Stimulated activated CD8-positive, alpha-beta memory T cell treated with anti-CD3 and anti-CD28 coated beads, Interleukin-4, amount 100 ng/mL, for 1 hour (primary cell): ENCODE measurements at places on chromosomes 2 and 18.

GRCh38 chr2:88669482-88670214 is 21.8 kb upstream of the RPIA start:
- no peak for DNase-seq

- no peak for DNase-seq
Measured at GRCh38 chr2:120441744-120442471, 96.0 kb downstream of the INHBB start.

DNA sequence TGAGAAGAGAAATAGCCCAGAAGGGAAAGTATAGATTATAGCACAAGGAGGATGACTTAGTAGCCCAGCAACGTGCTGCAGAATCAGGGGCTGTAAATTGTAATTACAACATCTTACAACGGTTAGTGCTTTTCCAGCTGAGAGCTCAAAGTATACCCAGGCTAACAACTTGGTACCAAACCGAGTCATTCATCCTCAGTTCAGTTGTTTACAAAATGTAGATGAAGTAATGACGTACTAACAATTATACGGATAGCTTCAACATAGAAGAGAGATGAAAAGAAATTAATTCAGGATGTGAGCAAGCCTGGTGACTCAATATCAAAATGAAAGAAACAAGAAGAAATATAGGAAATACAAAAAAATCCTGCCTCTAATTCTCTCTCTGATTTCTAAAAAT is 99.2 kb downstream of the DYNAP start:
- no peak for DNase-seq

GRCh38 chr18:11985586-11985985 is 4.3 kb downstream of the IMPA2 start:
- DNase-seq, result no peak

- DNase-seq, result no peak
Measured at GRCh38 chr18:77551055-77551454, 301.4 kb downstream of the GALR1 start.

DNA sequence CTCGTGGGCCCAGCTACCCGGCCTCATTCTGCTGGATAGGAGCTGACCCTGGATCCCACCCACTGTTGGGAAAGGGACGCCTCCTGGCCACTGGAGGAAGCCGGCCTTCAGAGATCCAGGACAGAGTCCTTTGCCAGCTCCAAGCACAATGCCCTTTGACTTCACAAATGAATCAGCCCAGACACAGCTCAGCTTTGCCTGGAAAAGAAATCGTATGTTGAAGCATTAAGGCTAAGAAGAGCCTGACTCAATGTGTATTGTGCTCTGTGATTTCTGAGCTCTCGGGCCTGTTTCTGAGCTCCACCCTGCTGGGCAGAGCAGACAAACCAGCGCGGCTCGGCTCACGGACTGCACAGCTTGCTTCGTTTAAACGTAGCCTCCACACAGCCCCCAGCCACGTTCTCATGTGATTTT is 162.9 kb upstream of the APCDD1 start:
- DNase-seq, result no peak

DNA sequence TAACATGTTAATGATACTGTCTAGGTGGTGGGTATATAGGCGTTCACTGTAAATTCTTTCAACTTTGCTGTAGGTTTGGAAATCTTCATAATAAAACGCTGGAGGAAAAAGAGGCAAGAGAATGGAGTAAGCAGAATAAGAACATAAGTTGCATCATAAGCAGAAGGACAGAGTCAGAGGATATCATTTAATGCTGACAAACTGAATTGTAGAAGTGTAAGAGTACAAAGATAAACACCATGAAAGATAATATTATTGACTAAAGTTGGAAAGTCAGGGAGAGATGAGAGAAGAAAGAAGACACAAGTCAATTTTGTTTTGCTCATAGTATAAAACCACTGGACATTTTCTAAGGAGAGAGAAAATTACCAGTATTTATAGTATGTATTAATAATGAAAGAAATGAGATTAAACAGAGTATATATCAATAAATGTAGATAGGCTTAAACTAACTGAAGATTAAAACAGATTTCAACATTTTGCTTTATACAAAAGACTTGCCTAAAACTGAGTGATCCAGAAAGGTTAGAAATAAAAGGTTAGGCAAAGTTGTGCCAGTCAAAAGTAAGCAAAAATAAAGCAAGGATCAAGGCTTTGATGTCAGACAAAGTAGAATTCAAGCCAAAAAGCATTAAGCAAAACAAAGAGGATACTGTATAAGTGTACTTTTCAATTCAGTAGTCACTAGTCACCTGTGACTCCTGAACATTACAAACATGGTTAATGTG is 42.4 kb upstream of the VIT start:
- DNase-seq, result no peak

GRCh38 chr2:19358242-19359020 is at the start of gene OSR1:
OSR1 (minus strand) TSS chr2:19358623; CDS start chr2:19353805, 4,818 bp downstream.
- DNase-seq, result no peak

- no peak for DNase-seq
Measured at GRCh38 chr2:64359171-64359891, 94.6 kb upstream of the LGALSL start.

- DNase-seq, result no peak
Measured at GRCh38 chr18:55289775-55290174, 298.2 kb downstream of the TCF4 start.

- no peak for DNase-seq
Measured at GRCh38 chr2:175726223-175726622, 275.8 kb downstream of the LNPK start.

DNA sequence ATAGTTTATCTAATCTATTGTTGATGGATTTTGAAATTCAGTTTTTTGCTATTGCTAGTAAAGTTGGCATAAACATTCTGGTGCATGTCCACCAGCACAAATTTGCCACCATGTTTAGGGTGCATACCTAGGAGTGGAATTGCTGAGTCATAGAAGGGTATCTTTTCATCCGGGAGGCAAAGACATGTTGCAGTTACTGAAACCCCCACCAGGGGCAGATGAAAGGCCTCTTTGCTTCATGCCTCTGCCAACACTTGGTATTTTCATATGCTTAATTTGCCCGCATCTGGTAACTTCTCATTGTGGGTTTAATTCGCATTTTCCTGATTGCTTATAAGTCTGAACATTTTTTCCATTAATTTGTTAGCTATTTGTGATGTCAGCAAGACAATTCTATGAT is 8.2 kb downstream of the DCC start:
- DNase-seq, result no peak

- DNase-seq, result no peak
Measured at GRCh38 chr2:53075760-53076159, 691.8 kb upstream of the CHAC2 start.

- DNase-seq, result no peak
Measured at GRCh38 chr2:45018023-45018422, 8.8 kb upstream of the SIX2 start.

GRCh38 chr18:27175914-27176313 is 9.2 kb downstream of the CHST9 start:
- no peak for DNase-seq

GRCh38 chr2:102895376-102895775 is 133.5 kb downstream of the TMEM182 start:
- DNase-seq, result no peak

DNA sequence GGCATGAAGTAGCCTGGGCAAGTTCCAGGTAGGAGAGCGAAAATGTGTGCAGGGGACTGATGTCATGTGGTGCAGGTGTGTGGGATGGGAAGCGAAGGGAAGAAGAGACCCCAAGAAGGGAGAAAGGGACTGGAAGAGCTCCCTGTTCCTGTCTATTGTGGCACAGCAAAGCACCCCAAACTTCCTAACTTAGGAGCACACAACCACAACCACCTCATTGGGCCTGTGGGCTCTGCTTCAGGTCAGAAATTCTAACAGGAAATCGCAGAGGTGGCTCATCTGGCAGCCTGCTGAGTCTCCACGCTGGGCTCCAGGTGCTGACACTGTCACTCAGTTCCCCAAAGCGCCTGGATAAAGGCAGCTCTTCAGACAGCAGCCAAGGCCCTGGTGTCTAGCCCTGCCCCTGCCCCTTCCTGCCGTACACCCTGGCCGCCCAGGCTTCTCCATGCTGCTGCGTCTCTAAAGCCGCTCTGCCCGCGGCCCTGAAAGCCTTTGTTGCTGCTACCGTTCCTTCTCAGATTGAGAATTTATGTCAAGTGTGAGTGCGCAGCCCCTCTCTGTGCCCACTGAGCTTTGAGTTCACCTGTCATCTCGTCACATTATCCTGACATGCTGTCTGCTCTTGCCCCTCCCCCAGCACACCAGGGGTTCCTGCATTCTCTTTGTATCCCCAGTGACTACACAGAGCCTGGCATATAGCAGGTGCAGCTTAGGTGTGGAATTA is 140.2 kb upstream of the BCL2L11 start:
- DNase-seq, result no peak

GRCh38 chr2:9330612-9331270 is 92.6 kb downstream of the ITGB1BP1 start:
- no peak for DNase-seq

GRCh38 chr18:8065284-8065683 is 498.2 kb downstream of the PTPRM start:
- DNase-seq, result no peak

DNA sequence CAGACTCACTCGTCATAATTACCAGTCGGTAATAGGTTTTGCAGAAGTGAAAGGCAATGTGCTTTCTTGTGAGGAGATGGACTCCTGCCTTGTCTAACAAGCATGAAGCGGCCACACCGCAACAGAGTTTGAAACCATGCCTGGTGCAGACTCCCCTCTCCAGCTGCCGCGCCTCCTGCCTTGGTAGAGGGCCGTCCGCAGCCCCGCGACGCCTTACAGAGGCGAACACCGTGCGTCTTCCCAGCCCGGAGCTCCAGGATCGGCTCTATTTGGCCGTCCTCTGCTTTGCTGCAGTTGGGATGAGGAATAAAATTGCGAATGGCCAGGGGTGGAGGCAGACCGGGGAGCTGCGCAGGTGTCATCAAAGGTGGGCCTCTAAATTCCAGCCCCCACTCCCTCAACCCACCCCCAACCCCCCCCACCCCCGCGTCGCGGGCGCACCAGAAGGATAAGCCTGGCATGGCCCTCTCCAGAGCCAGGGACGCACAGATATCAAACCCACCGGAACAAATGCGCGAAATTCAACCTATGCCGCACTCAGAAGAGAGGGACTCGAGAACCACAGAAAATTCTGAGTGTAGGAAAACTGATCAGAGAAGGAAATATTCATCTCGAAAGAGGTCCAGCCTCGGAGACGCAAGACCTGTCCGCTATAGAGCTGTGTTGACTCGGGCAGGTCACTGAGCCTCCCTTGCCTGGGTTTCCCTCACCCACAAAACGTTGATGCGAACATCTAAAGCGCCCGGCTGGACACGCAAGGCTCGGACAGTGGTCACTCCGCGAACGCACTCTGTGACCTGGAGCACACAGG is 1.1 kb downstream of the TRABD2A start:
- no peak for DNase-seq

GRCh38 chr2:44155666-44156446 is 12.8 kb upstream of the PPM1B start:
- no peak for DNase-seq

DNA sequence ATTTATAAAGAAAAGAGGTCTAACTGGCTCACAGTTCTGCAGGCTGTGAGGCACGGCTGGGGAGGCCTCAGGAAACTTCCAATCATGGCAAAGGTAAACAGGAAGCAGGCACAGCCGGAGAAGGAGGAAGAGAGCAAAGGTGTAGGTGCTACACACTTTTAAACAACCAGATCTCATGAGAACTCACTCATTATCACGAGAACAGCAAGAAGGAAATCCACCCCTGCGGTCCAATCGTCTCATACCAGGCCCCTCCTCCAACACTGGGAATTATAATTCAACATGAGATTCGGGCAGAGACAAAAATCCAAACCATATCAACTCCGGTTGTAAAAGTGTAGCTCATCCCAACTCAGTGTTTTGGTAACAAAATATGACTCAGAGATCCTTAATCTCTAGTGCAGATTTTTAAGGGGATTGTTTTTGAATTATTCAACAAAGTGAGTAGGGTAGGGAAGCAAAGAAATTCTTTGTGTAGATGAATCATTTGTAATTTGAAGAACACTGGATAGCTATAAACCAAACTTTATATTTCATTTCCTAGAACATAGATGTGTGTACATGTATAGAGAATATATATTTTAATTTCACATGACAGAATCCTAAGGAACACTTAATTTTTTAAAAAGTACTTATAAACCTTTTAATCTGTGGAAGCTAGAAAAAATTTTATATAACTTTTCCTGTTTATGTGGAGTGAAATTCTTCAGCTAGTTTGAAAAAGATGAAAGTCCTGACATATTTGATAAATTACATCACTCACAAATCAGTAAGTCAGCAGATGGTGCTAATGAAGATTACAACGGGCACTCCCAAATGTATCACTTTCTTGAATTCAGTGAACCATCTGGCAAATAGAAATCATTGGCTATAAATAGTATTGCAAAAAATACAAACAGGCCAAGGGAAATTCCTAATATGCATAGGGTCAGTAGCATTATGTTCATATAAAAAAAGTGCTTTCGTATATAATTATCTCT is 130.1 kb downstream of the OLA1 start:
- no peak for DNase-seq

DNA sequence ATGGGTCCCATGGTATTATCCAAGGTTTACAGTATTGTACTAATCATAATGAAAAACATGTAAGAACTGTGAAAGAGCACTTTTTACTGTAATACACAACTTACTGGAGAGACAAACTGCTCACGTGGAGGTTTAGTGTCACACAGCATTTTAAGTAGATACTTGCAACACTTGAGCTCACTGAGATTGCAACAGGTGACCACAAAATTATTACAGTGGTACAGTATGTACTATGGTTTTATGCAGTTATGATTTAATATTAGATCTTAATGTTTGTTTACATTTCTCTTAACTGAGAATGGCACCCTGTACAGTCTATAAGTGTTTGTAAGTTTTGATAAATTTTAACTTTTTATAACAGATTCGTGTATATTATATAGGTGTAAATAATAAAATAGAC is 118.6 kb upstream of the SKOR2 start:
- DNase-seq, result no peak

DNA sequence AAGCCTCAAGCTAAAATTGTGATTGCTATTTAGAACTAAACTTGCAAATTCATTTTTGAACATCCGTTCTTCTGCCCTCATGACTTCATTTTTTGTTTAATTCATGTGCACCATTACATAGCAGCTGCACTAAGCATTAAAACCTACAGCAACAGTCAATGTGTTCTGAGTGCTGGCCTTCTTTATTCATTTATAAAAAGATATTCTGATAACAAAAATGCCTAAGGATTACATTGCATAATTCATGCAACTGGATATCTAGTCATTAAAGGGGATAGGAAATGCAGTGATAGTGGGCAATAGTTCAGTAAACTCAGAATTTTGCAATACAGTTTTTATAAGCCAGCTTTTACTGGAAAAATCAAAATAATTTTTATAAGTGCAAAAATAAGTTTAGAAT is 294.4 kb upstream of the EPC2 start:
- no peak for DNase-seq
